ENCODE measurements at places on chromosomes 7 and 10. TPM values are rescaled to one million over a fixed set of nuclear protein-coding genes. Genes with fewer than 3 reads are reported as not detected.

Gene CDK5
- total RNA-seq, result 9.8 TPM

Gene NKX1-2
- not detected for total RNA-seq

Gene PGAM2
- total RNA-seq, result 0.32 TPM

Gene STMP1
- total RNA-seq, result 35.9 TPM

Gene C10orf143
- 2.5 TPM for total RNA-seq

Gene CFAP70
- 3.6 TPM for total RNA-seq

Gene PHKG1
- total RNA-seq, result 4.6 TPM

Gene XRCC2
- total RNA-seq, result 1.4 TPM

Gene GLRX3
- 101 TPM for total RNA-seq

Gene TLL2
- under 0.01 TPM for total RNA-seq

Gene CDH23
- total RNA-seq, result 4.3 TPM

Gene CTAGE8
- total RNA-seq, result 3.1 TPM

Gene CYP2C18
- 0.22 TPM for total RNA-seq

Gene AIFM2
- total RNA-seq, result 9.1 TPM

Gene SH2D4B
- total RNA-seq, result not detected

Gene ASZ1
- total RNA-seq, result not detected

Gene SRRM3
- total RNA-seq, result 1.1 TPM

Gene PTF1A
- total RNA-seq, result not detected

Gene TSPAN12
- 3.4 TPM for total RNA-seq

Gene PAX4
- total RNA-seq, result not detected

Gene ZNF488
- total RNA-seq, result 0.13 TPM
